ENCODE measurements at places on chromosomes 2 and 18. TPM values are rescaled to one million over a fixed set of nuclear protein-coding genes. Genes with fewer than 3 reads are reported as not detected.

The PROC gene
- total RNA-seq: 8.9 TPM

The TTN gene
- total RNA-seq: 4.2 TPM

The PRSS56 gene
- not detected for total RNA-seq

DNA sequence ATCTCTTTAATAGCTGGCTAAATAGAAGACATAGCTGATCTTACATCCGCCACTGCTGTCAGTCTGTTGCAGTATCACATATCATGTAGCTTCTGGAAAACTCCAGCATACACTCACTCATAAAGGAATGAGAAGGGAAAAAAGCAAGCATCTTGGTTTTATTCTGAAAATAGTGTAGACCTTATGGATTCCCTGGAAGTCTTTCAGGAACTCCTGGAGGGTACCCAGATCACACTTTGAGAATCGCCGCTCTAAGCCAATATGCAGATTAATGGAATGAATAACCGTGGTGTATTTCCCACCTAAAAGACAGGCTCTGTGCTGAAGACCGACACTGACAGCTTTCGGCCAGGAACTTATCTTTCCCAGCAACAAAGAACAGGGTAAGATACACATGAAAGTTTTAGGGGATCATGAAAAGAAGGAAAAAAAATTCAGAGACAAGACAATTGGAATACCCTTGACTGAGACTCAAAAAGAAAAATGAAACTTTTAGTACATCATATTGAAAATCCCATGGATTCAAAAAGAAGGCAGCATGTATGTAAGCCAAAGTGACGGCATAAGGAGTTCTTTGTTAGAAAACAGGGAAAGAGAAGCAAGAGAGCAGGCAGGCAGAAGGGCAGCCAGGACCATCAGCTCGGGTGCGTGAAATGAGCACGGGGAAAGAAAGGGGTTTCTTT lies 56.4 kb upstream of the SEC11C start:
- no peak for DNase-seq

DNA sequence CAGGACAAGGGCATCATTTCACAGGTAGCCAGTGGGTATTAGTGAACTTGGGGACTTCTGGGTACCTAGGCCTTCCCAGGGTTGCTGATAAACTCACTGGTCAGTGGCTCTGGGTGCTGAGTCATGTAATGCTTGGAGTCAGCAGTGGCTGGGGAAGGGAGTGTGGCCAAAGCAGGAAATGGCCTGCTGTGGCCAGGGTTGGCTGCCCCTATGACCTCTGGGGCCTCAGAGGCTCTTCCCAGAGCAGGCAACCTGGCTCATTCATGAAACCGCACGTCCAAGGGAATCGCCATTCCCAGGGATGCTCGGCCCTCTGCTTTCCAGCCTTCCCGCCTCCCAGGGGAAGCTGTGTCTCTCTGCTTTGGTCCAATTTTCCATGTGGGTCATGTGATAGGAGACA lies 294.9 kb downstream of the DYSF start:
- DNase-seq: no peak

DNA sequence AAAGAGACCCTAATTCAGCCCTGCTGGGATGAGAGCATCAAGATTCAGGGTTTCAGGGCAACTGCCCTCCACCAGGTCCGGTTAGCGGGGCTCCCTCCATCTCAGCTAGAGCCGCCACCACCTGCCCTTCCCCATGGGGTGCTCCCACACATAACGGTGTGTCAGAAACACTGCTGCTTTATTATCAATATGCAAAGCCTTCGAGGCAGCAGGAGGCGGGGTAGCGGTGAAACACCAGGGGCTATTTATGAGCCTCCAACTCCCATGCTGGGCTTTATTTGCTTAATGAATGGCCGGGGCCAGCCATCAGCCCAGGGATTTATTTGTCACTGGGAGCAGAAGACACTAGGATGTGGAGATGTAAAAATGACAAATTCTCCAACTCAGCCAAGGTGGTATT lies 109.8 kb downstream of the GALNT14 start:
- no peak for DNase-seq

The ACTR2 gene
- 188 TPM for total RNA-seq

The EML6 gene
- 8.1 TPM for total RNA-seq

DNA sequence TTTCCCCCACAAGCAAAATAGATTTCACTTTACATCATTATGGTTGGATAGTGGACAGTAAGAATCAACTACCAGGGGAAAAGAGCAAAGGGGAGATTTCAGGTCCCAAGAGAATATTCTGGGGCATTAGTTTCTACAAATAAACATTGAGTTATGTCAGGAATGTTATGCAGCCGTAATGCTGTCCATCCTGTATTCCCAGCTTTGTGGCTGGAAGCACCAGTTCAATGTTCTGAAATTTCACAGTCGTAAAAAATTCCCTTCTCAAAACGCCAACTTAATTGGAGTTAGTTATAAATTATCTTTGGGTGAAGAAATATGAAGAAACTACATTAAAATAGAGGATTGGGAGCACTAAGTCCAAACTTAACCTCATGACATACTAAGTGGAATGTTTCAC lies 141.5 kb upstream of the FIGN start:
- no peak for DNase-seq

GRCh38 chr2:20490300-20491181 lies 43.7 kb downstream of the RHOB start:
- no peak for DNase-seq

- peak; percentile 47 for DNase-seq
Measured at GRCh38 chr2:26590980-26591618, 50.1 kb downstream of the CIB4 start.

The LRRC30 gene
- not detected for total RNA-seq

GRCh38 chr2:80489717-80490116 lies 185.2 kb upstream of the LRRTM1 start:
- no peak for DNase-seq

Data from type B pancreatic cell (in vitro differentiated cells).